ENCODE measurements at places on chromosomes 16 and 17. TPM values are rescaled to one million over a fixed set of nuclear protein-coding genes. Genes with fewer than 3 reads are reported as not detected.

KRTAP3-2 gene
- not detected for total RNA-seq

DNASE1L2 gene
- total RNA-seq = 1.2 TPM

HOXB3 gene
- 5.6 TPM for total RNA-seq

LHX1 gene
- not detected for total RNA-seq

EVPLL gene
- not detected for total RNA-seq

RAMP2 gene
- not detected for total RNA-seq

CCL17 gene
- not detected for total RNA-seq

CACNA1G gene
- total RNA-seq = 0.05 TPM

ZG16 gene
- total RNA-seq = not detected

GAS2L2 gene
- not detected for total RNA-seq

RTN4RL1 gene
- total RNA-seq = 0.05 TPM

CCL16 gene
- total RNA-seq = not detected

CCDC154 gene
- 0.30 TPM for total RNA-seq

LRRC75A gene
- 0.83 TPM for total RNA-seq

MT1H gene
- total RNA-seq = not detected

Data from smooth muscle cell of the umbilical artery (primary cell).